RWPE1 (cell line): ENCODE measurements at places on chromosomes 3 and 15.

GRCh38 chr3:186751480-186751879 lies 31.9 kb upstream of the EIF4A2 start:
- DNase-seq: no peak

DNA sequence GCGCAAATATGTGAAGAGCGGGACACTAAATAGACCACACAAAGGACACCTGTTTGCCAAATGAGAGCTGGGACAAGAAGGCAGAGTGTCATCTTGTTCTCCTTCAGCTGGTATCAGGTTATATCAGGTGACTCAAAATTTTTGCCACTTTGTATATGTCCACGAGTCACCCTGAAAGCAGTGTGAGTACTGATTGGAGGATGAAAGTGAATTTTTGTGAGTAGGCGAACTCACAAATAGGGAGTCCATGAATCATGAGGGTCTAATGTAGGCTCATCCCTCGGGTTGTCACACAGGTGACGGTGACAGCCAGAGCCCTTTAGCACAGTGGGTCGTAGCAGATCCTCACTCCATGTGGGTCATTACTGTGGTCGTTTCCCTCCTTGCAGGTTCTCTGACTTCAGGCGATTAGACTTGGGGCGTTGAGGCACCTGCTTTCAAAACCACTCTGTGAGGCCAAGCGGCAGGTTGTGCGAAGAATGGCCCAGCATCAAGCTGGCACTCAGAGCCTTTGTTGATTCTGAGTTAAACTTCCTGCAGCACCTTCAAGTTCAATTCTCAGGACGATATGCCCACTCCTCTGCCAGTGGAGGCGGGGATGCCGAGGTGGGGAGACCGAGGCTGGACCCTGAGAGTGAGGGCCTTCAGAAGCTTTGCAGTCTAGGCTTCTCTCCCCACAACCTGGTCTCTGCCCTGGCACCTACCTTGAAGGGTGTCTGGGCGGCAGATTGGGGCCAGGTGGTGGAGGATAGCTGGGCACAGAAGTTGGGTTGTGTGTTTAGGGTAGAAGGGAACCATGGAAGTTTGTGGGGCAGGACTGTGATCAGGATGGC lies 173.8 kb downstream of the SMAD6 start:
- DNase-seq: no peak

GRCh38 chr15:71660501-71660900 lies 149.9 kb upstream of the NR2E3 start:
- no peak for DNase-seq

DNA sequence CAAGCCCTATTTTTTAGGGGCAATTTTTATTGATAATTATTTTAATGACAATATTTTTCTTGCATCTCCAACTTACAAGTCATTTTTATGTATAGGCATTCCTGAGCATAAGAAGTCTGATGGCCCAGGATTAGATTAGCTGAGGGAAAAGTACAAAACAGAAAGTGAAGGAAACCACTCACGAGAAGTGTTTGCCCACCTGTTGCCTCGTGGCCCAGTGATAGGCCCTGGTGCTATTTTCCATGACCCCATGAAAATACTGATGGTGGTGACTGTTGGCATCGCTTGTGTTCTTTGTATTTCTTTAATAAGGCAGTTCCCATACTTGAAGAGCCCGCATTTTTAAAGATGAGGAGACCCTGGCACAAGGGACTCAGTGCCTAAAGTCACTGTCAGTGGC lies 7.9 kb upstream of the LMCD1 start:
- DNase-seq: no peak

DNA sequence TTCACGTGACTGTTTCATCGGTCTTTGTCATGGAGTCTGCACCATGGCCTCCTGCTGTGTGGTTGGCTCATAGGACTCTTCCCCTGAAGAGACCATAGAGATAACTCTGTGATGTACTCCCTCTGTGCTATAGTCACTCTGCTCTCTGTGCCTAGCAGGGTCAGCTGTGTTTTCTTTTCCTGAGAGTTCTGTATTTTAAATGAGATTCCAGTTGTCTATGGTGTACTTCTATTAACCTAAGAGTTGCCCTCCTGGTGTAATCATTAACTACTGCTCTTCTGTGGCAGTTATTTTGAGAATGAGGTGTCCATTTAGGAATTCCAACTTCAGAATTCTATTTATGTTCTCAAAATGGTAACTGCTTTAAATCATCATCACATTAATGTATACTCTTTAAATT lies 114.5 kb upstream of the ARPP21 start:
- DNase-seq: no peak

DNA sequence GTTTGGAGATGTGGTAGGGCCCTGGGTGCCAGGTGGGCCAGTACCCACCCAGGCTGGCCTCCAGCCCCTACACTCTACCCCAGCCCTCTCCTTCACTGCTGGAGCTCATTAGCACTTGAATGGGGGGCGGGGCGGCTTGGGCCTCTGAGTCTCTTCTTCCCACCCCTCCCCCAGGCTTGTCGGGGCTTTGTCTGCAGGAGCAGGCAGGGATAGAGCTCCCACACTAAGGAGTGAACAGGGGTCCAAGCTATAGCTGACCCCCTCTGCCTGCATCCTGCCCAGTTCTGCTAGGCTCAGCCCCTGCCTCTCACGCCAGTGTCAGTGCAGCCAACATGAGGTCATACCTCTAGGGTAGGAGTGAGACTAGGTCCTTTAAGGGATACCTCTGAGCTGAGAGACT lies 5.2 kb downstream of the GNAI2 start:
- DNase-seq: no peak

DNA sequence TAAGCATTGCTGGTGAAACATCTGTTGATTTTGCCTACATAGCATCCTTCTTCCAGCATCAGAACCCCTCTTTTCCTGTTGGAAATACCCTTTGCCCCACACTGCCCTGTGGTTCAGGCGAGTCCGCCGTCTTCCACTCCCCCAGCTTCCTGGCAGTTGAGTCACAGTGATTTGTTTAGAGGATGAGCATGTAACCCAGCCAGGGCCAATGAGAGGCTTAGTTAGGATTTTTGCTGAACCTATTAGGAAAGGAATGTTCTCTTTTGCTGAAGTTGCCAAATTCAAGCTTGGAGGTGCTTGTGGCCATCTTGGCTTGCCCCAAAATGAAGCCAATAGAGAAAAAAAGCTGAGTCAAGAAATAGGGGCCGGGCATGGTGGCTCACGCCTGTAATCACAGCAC lies 19.0 kb upstream of the MEX3B start:
- no peak for DNase-seq

GRCh38 chr3:43024181-43024885 lies 45.2 kb downstream of the GASK1A start:
- DNase-seq: no peak

- no peak for DNase-seq
Measured at GRCh38 chr3:119817071-119817470, 35.2 kb downstream of the NR1I2 start.
